Stimulated activated CD4-positive, alpha-beta T cell treated with anti-CD3 and anti-CD28 coated beads, Interleukin-1b, Interleukin-23, amount 100 ng/mL, for 4 hours (primary cell): ENCODE measurements at places on chromosomes 5 and 9.

- DNase-seq = no peak
These were observed 95.3 kb upstream of the RASGRF2 start for GRCh38 chr5:80864706-80865435.

- DNase-seq = no peak
These were observed 10.9 kb downstream of the AQP3 start for GRCh38 chr9:33436445-33436844.

DNA sequence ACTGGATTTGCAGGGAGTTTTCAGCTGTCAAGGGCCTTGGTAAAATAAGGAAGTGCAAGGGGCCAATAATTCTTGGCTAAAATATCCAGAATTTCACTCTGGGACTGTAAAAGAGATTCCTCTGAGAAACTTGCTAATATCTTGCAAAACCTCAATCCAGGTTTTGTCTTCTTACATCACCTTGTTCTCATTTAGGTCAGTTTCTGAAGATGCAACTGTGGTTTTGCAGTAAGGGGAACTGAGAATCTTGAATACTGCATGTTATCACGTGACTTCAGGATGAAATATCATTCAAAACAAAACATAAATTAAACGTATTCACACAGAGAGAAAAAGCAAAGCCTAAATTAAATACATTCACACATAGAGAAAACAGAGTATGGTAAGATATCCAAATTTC lies 35.0 kb upstream of the RIC1 start:
- no peak for DNase-seq

- no peak for DNase-seq
These were observed 911.9 kb downstream of the DTWD2 start for GRCh38 chr5:118076490-118076889.

- no peak for DNase-seq
These were observed 6.4 kb upstream of the CHD1 start for GRCh38 chr5:98935206-98935605.

- DNase-seq = no peak
These were observed 196.9 kb downstream of the MAST4 start for GRCh38 chr5:66793049-66793448.

GRCh38 chr9:31969552-31969951 lies 414.9 kb upstream of the ACO1 start:
- DNase-seq = no peak

GRCh38 chr5:99922386-99922785 lies 612.8 kb upstream of the FAM174A start:
- no peak for DNase-seq

- DNase-seq = no peak
These were observed 613.6 kb upstream of the KLF4 start for GRCh38 chr9:108103046-108103693.

DNA sequence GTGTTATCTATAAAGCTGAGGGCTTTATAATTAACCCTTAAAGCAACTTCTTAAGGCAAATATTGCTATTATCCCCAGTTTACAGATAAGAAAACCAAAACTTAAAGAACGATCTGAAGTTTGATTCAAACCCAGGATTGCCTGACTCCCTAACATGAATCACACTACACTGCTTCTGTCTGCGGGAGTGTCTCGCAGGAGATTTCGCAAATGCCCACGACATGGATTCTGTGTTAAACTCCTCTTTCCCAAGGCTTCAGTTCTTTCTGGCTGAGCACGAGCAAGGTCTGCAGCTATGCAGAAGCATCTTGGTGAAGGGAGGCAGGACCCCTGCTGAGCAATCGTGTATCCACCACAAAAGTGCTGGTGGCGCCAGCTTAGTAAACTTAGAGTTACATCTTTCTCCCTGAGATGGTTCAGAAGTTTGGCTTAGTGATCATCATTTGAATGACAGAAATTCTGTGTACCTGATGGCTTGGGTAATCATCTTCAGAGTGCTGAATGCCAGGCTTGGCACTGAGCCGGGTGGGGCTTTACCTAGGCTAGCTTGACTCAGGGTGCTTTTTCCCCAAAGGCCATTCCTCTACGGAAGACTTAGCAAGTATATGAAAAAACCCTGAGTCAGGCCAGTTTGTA lies 81.4 kb upstream of the PIK3R1 start:
- DNase-seq = no peak

DNA sequence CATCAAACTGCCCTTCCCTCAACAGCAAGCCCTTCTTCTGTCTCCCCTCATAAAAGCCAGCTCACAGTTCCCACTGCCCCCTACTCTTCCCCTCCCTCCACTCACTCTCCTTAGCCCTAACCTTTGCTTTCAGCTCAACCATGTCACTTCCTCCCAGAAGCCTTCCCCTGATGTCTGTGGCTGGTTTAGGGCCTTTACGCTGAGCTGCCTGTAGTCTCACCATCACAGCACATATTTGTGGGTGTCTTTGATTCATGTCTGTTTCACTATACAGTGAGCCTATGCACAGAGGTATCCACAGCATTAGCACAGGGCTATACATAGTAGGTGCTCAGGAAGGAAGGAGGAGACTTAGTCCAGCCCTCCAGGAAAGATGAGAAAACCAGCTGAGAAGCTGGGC lies 34.7 kb downstream of the C9orf50 start:
- no peak for DNase-seq

DNA sequence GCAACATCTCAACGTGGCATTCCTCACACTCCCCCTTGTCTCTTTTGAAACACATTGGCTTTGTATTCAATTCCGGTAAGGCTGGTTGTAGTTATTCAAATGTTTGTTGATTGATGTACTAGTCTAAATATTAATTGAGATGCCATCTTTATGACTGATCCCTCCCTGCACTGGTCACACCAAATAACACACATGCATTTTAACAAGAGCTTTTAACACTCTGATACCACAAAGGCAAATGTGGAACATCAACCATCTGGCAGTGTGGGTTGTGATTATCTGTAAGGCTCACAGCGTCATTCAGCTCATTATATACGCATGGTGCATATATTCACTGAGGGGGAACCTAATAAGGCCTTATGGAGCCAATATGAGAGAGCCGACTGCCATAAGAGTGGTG lies 305.0 kb downstream of the TENT4A start:
- DNase-seq = no peak

GRCh38 chr9:93184432-93185265 lies 710 bp downstream of the WNK2 start:
- DNase-seq = no peak

- DNase-seq = no peak
These were observed 20.8 kb downstream of the UGT3A2 start for GRCh38 chr5:36045895-36046294.

DNA sequence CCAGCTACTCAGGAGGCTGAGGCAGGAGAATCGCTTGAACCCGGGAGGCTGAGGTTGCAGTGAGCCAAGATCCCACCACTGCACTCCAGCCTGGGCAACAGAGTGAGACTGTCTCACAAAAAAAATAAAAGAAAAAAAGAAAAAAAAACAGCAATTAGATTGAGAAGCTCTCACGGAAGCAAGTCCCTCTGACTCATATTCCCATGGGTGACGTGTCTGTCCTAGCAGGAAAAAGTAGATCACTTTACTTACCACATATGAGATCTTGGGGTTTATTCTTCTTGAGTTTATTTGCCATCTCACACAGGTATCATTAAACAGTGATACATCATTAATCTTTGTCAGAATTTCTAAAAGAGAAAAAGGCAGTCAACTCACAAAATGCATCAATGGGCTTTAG lies 62.6 kb downstream of the SUSD1 start:
- DNase-seq = no peak

GRCh38 chr9:131946180-131946579 lies 133.5 kb downstream of the MED27 start:
- no peak for DNase-seq

DNA sequence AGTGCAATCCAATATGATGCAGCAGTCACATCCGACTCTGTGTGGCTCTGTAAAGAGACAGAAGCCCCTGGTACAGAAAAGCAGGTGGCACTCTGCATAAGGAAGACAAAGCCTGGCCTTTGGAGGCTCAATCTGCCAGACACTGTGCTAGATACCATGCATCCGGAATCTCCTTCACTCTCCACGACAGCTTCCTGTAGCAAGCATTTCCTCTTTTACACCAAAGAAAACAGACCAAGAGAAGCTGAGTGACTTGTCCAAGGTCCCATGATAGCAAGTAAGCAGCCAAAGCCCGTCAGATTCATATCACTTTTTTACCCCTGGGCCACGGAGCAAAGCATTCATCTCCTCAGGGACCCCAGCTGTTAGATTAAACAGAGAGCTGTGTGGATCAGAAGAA lies 64.2 kb upstream of the SMIM23 start:
- no peak for DNase-seq

- no peak for DNase-seq
These were observed 96.0 kb upstream of the PRRC1 start for GRCh38 chr5:127421471-127421870.

- no peak for DNase-seq
These were observed 394.5 kb upstream of the IRX1 start for GRCh38 chr5:3201121-3201520.

GRCh38 chr5:20949636-20950035 lies 961.6 kb upstream of the CDH18 start:
- no peak for DNase-seq

GRCh38 chr5:11384441-11385250 lies 519.6 kb downstream of the CTNND2 start:
- DNase-seq = no peak

DNA sequence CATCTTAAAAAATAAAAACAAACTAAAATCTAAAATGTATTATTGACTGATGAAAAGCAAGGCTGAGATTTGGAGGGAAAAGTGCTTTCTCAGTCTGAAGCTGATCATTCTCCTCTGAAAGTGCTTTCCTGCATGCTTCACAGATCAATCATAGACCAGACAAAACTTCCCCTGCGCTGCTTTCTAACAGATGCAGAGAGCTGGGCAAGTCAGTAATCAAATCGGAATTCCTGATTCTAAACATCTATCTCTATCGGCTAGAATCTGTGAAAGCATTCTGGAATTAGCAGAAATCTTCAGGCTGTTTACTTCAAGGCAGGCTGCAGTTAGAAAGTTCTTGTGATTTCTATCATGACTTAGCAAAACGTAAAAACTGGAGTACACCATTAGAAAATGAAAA lies 15.6 kb upstream of the FAM81B start:
- DNase-seq = no peak

- DNase-seq = no peak
These were observed 8.4 kb upstream of the SLC1A3 start for GRCh38 chr5:36598045-36598444.

- DNase-seq = no peak
These were observed 1294.2 kb downstream of the EFNA5 start for GRCh38 chr5:106376522-106376921.

DNA sequence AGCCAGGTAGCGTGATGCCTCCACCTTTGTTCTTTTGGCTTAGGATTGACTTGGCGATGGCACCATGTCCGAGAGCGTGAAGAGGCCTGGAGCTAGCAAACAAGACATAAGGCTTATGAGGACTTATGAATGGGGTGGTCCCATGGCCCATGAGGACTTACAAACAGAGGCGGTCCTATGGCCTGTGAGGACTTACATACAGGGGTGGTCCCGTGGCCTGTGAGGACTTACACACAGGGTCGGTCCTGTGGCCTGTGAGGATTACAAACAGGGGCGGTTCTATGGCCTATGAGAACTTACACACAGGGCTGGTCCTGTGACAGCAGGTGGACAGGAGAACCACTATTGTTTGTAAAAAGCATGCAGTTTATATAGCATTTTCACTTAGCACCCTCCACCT lies 21.3 kb upstream of the FOXD1 start:
- DNase-seq = no peak

- no peak for DNase-seq
These were observed at the start of gene PRUNE2 for GRCh38 chr9:76905791-76906646. PRUNE2 (minus strand) TSS chr9:76906114; CDS start chr9:76905963, 151 bp downstream.

DNA sequence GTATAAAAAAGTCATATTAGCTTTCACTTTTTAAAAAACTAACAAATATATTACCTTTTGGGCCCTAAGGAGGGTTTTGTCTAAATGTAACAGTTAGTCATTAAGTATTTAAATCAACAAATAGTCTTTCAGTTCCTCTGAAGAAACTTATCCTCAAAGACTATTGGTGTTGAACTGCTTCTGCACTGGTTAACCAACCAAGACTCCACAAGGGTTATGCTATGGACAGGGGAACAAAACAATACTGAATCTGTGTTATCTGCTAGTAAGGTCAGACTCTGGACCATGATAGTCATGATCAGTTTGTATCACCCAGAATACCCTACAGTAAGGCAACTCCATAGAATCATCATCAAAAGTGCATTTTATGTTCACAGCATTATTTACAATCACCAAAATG lies 42.4 kb downstream of the SETX start:
- DNase-seq = no peak

GRCh38 chr9:75408391-75408790 lies 320.1 kb downstream of the OSTF1 start:
- DNase-seq = no peak

DNA sequence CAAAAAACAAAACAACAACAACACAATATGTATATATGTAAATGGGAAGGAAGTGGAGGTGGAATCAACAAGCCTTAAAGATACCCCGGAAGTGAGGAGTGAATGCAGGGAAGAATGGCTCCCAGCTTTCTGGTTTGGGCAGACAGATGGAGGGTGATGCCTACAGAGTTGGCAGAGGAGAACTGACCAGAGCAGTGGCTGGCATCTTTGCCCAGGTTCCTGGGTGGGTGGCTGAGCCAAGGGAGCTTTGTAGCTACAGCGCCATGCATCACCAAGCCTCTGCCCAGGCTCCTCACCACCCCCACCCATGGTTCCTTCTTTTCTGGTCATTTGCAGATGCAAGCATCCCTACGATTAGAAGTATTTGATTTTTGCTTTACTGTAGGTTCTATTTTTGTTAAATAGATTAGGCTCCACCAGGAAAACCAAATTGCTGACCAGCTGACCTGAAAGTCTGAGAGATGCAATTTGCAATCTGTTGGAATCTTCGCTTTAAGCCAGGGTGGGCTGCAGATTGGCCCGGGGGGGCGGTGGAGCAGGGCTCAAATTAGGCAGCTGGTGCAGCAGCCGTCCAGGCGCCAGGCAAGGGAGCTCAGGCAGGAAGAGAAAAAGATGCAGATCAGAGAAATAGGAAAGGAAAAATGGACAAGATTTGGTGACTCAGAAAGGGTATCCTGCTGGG lies 163.3 kb upstream of the TBC1D2 start:
- DNase-seq = no peak

- peak; percentile 50 for DNase-seq
These were observed 222.3 kb downstream of the GLIS3 start for GRCh38 chr9:4077499-4078102.

- DNase-seq = peak; percentile 66
These were observed 19.2 kb upstream of the SHB start for GRCh38 chr9:38088006-38088925.

GRCh38 chr5:142866563-142867275 lies 96.5 kb downstream of the ARHGAP26 start:
- DNase-seq = peak; percentile 27
